Omental fat pad (tissue), 4 donors: ENCODE measurements at places on chromosomes 1 and 21. TPM values are rescaled to one million over a fixed set of nuclear protein-coding genes. Genes with fewer than 3 reads are reported as not detected.

IFNLR1 gene
- total RNA-seq = 1.8 TPM

ELAVL4 gene
- not detected for total RNA-seq

VWA5B1 gene
- total RNA-seq = not detected

LCK gene
- total RNA-seq = 6.2 TPM

PDZK1IP1 gene
- total RNA-seq = 2.8 TPM

NIPAL3 gene
- 38.0 TPM for total RNA-seq

CCDC181 gene
- 0.25 TPM for total RNA-seq

NBPF26 gene
- total RNA-seq = 23.3 TPM

BOLA1 gene
- 28.2 TPM for total RNA-seq

ASH1L gene
- 72.2 TPM for total RNA-seq

GRCh38 chr1:168833801-168834224 is 104.8 kb upstream of the DPT start:
- no peak for DNase-seq

- no peak for DNase-seq
Observed at GRCh38 chr1:1142844-1143243, 27.0 kb upstream of the C1orf159 start.

DNA sequence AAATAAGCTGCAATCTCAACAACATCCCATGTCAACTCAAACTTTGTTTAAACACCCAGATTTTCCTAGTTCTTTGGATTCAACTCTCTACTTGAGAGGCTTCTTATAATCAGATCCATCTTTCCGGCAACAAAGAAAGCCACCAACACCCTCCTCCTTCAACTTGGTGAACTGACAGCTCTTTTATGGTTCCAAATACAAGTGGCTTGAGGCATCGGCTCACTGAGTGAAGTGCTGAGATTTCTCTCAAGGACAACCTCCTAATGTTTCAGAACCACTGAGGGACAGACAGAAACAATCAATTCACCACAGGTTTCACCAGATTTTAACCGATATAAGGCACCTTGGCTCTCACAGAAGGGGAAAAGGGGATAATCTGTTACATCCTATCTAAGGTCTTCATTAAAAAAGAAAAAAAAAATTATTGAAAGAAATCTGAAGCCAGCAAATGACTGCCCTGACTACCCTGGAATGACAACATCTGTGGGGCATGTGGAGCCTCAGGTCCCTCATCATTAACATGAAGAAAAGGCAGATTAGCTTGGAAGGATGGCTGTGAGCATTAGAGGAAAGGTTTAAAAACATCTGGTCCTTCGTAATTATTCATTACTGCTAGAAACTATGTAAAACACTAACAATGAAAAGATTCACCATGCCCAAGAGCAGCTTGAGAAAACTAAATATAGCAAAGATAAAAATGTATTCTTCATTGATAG is 50.9 kb downstream of the PTPN14 start:
- no peak for DNase-seq

- no peak for DNase-seq
Observed at GRCh38 chr1:99529002-99529401, 116.9 kb upstream of the PALMD start.

GRCh38 chr1:17926906-17927305 is 171.8 kb downstream of the ACTL8 start:
- DNase-seq = no peak

DNA sequence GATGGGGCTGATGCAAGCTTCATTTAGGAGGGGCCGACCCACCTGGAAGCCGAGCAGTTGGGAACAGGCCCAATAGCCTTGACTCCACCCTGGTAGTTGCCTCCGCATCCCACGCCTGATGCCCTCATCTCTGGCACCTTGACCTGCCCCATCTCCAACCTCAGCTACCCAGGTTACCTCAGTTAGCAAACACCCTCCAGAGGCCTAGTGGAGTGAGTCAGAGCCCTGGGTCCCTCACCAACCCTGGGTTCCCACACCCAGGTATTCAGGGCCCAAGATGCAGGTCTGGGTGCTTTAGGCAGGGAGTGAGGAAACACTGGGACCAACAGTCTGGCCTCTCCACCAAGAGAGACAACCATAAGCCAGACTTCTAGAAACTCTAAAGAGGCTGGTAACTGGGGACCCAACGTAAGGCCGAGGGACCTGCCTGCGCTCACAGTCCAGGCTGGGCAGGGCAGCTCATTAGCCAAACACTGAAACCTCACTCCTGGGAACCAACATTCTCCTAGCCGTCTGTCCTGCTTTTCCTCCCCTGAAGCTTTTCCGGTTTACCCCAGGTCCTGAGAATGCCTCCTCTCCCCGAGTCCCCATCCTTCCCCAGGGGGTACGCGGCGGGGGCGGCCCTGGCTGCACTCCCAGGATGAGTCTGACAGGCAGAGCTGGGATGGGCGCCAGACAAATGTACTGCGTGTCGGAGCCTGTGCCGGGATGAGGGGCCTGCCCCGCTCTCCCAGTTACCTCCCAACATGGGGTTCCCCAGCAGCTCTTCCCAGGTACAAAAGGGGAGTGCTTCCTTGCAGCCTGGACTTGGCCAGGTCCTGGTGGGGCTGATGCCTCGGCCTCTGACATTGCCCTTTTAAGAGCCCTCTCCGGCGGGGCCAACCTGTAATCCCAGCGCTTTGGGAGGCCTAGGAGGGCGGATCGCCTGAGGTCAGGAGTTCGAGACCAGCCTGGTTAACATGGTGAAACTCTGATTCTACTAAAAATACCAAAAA is 8.9 kb upstream of the CELSR2 start:
- peak; percentile 56 for DNase-seq

DNA sequence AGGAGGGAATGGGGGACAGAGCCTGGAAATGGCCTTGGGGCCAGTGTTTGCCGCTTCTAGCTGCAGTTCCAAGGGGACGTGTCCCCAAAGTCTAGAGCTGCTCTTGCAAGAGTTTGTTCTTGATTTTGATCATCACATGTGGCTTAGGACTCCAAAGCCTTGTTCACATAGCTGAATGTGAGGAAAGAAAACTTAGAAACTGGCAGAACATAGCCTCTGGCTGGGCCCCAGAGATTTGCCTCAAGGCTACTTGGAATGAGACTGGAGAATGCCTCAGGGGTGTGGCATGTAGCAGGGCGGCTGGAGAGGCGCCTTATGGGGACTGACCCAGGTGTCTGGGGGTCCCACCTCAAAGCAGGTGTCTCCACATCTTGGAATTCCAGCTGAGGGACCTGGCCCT is 2.3 kb downstream of the PDXK start:
- no peak for DNase-seq

DNA sequence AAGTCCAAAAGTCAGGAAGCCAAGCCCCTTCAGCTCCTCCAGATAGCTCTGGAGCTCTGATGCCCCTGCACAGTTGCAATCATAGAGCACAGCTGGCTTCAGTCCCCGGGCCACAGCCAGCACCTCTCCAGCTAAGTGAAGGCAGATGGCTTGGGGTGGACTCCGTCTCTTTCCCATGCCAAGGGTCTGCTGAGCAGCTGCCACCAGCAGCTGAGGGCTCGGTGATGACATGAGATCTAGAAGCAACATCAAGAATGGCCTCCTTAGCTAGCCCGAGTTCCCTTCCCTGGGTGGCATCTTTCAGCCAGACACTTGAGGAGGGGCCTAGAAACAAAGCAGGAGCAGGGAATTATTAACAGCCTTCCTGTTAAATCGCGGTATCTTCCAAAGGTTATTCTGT is 973 bp downstream of the C1orf74 start:
- no peak for DNase-seq

DNA sequence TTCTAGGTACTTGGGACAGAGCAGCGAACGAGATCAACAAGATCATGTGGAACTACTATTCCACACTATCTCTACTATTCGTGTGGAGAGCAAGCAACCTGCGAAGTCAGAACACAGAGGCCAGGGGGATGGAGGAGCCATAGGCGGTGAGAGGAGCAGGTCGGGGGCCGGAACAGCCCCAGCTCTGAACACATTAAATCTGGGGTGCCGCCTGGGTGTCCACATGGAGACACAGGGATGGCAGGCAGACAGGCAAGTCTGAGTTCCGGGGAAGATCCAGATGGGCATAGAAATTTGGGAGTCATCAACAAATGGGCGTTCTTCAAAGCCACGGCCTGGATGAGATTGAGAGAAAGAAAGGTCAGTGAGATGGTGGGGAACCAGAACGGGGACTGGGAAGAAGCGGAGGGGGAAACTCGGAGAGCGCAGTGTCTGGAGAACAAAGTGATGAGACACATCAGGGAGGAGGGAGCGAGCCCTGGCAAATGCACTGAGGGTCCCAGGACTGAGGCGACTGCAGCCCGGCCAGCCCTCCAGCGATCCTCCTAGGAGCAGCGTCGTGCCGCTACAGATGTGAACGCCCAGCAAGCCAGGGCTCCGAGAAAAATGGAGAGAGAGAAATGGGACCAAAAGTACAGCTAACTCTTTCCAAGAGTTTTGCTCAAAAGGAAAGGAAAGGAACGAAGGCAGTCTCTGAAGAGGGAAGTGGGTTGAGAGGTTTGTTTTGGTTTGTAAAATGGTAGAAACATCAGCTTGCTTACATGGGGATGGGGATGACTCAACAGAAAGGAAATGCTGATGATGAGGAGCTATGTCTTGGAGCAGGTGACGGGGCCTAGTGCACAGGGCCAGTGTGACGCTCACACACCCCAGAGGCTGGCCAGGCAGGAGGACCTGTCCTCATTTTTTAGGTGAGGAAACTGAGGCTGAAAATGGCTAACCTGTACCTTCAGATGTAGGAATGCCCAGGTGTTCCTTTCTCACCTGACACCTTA is 84.5 kb downstream of the GLIS1 start:
- DNase-seq = no peak

DNA sequence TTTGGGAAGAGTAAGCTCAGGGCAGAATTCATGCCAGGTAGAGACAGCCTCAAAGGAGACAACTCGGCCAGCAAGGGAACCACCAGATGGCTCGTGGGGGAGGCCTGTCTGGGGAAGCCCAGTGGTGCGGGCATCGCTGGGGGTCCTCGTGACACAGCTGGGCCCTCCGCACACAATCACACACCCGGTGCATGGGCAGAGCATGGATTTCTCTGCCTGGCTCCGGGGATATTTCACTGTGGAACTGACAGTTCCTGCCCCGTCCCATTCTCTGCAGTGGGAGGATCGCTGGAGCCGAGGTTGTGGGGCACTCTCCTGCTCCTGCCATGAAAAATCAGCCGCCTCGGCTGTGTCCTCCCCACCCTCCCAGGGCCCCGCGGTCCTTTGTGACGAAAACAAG is 108.0 kb downstream of the CRYAA start:
- no peak for DNase-seq

- DNase-seq = no peak
Observed at GRCh38 chr1:218964471-218965185, 209.1 kb upstream of the LYPLAL1 start.

GRCh38 chr1:35288761-35289160 is 20.3 kb downstream of the ZMYM4 start:
- no peak for DNase-seq

DNA sequence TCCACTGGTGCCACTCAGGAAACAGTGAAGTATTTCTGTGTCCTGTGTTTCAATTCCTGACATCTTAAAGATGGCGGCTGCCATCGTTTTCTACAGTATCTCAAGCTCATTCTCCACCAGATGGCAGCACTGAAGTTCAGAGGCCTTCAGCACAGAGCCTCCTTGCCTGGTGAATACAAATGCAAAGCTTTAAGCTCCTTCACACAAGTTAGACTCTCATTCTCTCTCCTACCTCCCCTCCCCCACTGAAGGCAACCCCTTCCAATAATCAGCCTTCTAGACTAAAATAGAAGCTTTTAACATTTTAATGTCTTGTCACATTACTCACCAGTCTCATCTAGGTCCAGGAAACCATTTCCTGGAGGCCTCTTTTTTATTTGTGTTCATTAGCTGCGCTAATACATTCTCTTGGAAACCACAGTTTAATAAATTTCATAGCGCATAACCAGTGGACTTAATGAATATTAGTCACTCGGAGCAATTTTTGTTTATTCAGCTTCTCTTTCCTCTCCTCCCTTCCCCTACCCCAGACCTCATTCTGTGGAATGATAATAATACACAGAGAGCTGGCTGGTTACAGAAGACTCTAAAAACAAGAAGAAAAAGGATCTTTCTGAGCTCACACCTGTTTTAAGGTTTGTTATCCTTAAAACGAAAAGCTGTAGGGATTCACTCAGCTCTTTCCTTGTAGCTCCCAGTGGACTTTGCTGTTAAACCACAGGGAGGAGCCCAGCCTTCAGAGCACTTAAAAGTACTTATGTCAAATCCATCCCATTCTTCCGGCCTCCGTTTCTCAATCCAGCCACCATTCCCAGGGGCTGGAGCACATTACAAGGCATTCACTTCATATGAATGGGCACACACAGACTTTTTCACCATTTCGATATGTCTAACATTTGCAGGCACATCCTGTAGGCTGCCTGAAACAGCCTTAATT is 384.9 kb downstream of the HLX start:
- no peak for DNase-seq

- DNase-seq = no peak
Observed at GRCh38 chr21:40923407-40923806, 76.4 kb upstream of the DSCAM start.

DNA sequence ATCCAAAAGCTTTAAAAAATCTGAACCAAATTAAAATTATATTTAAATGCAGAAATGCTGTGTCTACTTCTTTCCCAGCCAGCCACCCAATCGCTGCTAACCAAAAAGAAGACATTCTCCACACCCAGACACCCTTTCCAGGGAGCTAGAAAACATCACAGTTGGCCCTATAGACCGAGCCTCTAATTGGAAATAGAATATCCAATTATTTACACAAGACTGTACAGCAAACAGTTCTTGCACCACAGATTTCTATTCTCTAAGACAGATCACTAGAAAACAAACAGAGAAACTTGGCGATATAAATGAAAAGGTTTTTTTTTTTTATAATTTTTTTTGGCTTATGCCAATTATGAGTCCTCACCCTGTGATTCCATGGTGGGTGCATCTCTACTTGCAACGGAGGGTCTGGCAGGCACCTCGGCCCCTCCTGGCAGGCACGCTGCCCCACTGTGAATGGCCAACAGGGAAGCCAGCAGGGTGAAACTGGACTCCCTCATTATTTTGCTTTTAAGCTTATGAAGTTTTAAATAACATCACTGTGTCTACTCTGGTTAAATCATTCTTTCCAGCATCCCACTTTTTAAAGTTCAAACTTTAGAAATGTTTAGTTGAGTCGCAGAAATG is 29.2 kb downstream of the BCAR3 start:
- no peak for DNase-seq

GRCh38 chr1:172720339-172720738 is 61.4 kb downstream of the FASLG start:
- no peak for DNase-seq

DNA sequence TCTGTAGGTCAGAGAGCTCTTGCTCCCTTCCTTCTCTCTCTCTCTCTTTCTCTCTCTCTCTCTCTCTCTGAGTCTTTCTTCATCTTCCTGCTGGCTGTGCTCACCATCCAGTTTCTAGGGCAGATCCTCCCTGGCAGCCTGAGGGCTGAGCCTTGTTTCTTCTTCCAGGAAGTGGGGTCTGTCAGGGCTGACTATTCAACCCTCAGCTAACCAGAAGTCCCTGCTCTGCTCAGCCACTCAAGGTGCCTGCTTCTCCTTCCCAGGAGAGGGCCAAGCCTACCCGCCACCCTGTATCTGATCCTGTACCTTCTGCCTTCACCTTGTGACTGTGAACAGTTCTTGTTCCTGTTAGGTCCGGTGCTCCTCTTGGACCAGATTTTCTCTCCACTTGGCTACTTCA is 107.6 kb upstream of the ETV3 start:
- DNase-seq = no peak

GRCh38 chr1:84010136-84010535 is 11.2 kb upstream of the TTLL7 start:
- DNase-seq = no peak
